ENCODE measurements at places on chromosomes 3 and 15.

DNA sequence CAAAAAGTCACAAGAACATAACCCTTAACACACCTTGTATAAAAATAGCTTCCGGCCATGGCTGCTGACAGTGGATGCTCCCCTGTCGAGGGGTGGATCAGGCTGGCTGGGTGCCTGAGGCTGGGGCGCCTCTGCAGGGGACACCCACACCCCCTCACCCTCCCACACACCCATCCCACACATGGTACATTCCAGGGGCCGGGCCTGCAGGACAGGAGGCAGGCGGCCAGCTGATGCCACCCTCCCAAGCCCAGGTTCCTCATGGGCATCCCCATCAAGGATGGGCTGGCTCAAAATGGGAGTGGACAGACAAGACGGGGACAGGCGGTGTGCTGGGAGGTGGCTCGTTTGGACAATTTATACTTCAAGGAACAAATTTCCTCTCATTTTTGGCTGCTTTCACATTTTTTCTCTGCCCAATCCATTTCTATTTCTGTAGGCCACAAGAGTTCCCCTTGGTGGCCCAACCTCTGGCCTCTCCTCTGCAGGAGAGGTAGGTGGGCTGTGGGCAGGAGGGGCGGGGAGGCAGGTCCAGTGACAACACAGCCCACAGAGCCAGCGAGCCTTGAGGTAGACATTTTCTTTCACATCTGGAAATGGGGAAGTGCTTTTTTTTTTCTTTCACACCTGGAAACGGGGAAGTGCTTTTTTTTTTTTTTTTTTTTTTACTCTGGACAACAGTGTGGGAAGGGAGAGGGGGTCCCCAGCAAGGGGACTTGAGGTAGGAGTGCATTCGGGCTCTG is 23.3 kb downstream of the RNU5B-1 start:
- no peak for DNase-seq

DNA sequence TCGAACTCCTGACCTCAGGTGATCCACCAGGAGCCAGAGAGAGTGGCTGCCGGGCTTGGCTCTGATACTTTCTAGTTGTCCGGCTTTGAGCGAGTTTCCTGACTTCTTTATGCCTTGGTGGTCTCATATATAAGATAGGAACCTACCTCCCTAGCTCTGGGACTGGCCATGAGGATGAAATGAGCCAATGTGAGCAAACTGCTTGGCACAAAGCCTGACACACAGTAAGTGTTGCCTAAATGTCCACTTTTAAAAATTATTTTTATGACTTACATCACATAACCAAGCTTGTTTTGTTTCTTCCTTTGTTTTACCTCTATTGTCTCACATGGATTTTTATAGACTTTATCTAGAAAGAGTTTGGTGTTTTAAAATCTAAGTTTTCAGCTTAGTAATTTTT is 42.1 kb upstream of the CCDC174 start:
- no peak for DNase-seq

DNA sequence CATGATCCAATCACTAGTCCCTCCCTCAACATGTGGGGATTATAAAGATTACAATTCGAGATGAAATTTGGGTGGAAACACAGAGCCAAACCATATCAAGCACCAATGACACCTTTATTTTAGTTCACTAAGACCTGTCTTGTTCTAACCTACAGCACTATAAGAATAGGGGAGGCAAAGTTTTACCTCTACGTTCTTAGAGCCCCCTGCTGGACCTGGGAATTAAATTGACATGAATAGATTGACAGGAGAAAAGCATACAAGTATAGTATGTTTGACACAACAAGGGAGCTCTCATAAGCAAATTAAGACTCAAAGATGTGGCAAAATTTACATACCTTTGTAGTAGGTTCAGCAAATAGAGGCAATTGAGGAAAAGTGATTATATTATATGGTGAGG is 974.4 kb upstream of the ALCAM start:
- peak; percentile 45 for DNase-seq

GRCh38 chr3:14138109-14138877 is 13.4 kb downstream of the TMEM43 start:
- DNase-seq = no peak

GRCh38 chr3:186997061-186997460 is 66.7 kb downstream of the ST6GAL1 start:
- no peak for DNase-seq
